Activated gamma-delta T cell treated with Interleukin-2 at 50 U/mL for 16 hours (primary cell): ENCODE measurements at places on chromosomes 1 and 21.

DNA sequence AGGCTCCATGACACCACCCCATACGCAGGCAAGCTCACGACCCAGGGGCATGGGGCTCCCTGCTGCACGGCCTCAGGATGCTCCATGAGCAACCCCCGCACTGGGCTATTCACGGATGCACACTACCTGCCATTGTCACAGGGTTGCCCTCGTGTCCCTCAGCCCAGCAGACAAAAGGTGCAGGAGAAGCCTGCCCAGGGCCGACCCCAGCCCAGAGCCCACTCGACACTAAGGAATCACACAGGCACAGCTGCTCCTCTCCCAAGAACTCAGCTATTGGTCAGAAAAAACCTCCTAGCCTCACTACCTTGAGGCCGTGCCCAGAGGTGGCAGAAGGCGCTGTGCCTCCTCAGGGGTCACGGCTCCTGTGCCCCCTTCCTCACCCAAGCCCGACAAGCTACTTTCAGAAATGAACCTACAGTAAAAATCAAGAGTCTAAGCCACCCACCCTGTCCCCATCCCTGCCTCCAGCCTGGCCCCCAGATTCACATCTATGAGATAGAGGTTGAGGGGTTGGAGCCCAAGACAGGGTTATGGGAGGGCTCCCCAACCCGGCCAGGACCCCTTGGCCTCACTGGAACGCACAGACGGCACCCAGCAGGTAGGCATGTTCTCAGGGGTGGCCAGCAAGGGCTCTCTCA lies 6.4 kb upstream of the SPATC1L start:
- no peak for DNase-seq

DNA sequence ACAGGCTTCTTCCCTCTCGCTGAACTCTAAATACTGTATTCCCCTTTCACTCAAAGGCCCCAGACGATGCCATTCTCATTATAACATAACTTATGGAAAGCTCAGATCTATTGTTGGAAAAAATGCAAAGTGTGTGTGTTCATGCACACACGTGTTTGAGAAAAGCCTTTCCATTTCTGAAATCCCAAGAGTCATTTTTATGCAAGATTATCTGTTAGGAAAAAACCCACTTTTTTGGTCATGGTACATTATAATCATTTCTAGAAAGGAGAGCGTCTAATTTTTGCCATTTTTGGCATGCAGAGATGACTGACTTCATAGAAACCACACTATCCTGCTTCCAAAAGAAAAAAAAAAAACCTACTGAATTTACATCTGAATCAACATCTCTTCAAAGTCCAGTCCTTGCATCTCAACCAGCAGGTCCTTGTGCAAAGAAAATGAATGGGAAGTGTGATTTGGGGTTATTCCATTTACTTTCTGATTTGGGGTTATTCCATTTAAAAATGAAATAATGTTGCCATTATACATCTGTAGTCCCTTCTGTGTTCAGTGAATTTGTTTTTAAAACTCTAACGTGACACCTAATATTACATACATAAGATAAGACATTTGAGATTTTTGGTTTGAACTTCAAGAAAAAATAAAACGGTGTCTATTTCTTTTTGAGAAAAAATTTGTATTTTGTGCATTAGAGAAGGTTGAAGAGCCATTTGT lies 150.3 kb downstream of the DHRS3 start:
- DNase-seq: no peak

DNA sequence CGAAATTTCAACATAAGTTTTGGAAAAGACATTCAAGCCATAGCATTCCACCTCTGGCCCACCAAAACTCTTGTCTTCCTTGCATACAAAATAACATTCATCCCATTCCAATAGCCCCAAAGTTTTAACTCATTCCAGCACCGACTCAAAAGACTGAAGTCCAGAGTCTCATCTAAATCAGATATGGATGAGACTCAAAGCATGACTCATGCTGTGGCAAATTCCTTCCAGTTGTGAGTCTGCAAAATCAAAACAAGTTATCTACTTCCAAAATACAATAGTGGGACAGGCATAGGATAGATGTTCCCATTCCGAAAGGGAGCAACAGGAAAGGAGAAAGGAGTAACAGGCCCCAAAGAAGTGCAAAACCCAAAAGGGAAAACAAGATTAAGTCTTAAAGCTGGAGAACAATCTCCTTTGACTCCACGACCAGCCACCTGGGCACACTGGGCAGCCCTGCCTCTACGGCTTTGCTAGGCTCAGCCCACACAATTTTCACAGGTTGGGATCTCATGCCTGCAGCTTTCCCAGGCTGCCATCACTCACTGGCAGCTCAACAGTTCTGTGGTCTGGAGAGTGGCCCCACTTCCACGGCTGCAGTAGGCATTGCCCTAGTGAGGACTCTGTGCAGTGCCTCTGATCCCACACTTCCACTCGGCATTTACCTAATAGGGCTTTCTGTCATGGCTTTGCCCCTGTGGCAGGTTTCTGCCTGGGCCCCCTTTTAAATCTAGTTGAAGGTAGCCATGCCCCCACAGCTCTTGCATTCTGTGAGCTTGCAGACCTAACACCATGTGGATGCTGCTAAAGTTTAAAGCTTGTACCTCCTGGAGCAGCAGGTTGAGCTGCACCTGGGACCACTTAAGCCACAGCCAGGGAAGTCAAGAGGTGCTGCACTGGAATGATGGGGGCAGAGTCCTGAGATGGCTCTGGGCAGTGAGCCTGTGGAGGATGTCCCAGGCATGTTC lies 51.0 kb downstream of the RUNX3 start:
- DNase-seq: no peak

GRCh38 chr1:186662752-186663151 lies 17.5 kb downstream of the PTGS2 start:
- DNase-seq: no peak

DNA sequence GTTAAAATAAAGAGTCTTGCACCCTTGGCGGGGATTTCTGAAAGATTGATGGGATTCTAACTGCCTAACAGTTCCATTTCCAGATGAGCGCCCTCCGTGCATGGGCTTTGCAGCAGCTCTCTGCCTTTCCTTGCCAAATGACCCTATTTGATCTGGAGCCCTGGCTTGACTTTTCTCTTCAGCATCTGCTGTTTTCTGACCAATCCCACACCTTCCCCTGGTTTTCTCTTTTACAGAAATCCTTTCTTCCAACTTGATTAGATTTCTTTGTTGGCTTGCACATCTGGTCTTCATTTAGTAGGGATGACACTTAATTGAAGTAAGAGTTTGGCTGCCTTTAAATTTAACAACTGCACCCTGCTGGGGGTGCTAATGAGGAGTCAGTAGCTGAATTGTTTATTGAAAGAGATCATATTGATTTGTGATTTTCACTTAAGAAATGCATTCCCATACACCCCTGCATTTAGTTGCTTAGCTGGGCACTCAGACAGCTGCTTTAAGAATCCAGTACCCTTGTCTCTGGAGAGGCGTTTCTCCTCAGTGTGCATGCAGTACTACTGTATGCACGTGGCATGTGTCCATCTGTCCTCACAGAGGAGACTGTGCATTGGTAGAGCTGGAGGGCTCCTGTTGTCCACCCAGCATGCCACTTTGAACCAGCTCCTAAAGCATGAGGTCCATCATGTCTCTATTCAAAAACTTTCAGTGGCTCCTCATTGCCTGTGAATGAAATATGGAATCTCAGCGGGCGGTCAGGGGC lies 99.7 kb downstream of the NOS1AP start:
- no peak for DNase-seq

DNA sequence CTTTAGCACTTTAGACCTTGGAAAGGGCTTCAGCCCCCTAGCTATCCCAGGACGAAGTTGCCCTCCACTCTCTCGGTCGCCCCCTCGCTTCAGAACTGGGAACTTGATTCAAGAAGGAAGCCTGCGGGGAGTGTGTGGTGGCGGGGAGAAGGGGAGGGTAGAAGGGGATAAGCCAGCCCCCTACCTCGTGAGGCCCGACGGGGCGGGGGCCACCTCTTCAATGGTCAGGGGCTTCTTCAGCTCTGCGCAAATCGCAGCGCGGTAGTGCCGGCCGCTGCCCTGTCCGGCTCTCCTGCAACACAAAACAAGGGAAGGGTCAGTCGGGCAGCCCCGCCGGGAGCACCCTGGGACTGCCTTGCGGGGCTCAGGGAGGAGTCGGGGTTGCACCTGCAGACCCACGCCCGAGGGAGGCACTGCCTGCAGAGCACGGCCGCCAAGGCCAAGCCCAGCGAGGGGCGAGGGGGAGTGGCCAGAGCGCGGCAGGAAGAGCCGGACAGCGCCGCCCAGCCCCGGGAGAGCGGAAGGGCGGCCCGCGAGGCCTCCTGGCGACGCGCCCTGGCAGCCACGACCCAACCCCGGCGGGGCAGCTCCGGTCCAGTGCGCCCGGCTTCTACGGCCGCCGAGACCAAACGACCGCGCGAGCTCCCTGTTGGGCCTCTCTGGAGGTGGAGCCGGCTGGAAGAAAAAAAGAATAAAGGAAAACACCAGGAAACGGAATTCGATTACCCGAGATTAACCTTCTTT lies 56.2 kb upstream of the RASAL2 start:
- no peak for DNase-seq

DNA sequence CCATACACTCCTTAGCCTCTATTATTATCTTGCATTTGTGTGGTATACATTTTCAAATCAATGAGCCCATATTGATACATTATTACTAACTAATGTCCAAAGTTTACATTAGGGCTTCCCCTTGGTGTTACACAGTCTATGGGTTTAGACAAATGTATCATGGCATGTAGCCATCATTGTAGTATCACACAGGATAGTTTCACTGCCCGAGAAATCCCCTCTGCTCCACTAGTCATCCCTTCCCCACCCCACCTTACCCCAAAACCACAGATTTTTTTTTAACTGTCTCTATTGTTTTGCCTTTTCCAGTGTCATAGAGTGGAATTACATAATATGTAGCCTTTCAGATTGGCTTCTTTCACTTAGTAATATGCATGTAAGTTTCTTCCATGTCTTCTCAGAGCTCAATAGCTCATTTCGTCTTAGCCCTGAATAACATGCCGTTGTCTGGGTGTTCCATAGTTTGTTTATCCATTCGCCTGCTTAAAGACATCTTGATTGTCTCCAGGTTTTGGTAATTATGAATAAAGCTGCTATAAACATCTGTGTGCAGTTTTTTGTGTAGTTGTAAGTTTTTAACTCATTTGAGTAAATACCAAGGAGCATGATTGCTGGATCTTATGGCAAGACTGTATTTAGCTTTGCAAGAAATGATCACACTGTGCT lies 86.4 kb upstream of the LYST start:
- no peak for DNase-seq
